ENCODE measurements at places on chromosomes 1 and 21. TPM values are rescaled to one million over a fixed set of nuclear protein-coding genes. Genes with fewer than 3 reads are reported as not detected.

DNA sequence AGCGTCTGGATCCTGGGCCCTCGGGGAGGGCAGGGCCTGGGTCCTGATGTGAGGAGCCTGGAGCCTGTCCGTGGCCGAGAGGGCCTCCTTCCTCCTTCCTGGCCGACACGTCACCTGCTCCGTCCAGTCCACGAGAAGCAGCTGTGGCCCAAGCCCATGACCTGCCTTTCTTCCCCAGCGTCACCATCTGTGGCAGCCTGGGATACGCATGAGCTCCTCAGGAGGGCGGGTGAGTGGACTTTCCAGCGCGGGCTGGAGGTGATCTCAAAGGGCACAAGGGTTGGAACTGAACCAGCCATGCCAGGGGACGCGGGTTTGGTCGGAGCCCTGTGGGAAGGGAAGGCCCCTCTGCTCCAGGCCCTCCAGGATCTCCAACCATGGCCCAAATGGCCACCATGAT lies 90.4 kb downstream of the DHRS3 start:
- no peaks in the 10 kb centered on the region for H3K36me3 ChIP-seq
- no peak overlapping the region for H3K4me3 ChIP-seq
- H3K4me1 ChIP-seq: peaks cover 34% of the 10 kb centered on the region
- DNase-seq: no peak
- H3K27me3 ChIP-seq: no peaks in the 10 kb centered on the region
- no peak overlapping the region for H3K27ac ChIP-seq

- no peaks in the 10 kb centered on the region for H3K36me3 ChIP-seq
- no peak for DNase-seq
- H3K4me3 ChIP-seq: peak overlapping the region; percentile 74
- peaks cover 38% of the 10 kb centered on the region for H3K27me3 ChIP-seq
Measured at GRCh38 chr1:78044796-78045562, 787 bp upstream of the GIPC2 start.

DNA sequence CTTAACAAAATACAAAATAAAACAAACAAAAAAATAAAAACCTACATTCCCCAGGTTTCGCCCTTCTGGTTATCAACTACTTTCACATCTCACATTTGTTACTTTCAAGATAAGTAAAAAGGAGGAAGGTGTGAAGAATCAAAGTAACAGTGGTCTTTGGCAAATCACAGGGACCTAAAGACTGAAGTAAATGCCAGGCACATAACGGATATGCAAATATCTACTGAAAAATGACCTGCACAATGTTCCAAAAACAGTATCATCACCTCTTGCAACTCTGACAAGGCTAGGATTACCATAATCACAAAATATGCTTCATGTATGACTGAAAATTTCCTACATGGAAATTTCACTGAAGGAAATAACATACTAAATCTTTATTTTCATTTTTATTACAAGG lies 29.3 kb downstream of the COP1 start:
- H3K36me3 ChIP-seq: peaks cover 47% of the 10 kb centered on the region
- peak overlapping the region; percentile 51 for H3K27ac ChIP-seq
- peaks cover 28% of the 10 kb centered on the region for H3K4me1 ChIP-seq
- H3K27me3 ChIP-seq: no peaks in the 10 kb centered on the region
- no peak for DNase-seq

- H3K36me3 ChIP-seq: no peaks in the 10 kb centered on the region
- no peaks in the 10 kb centered on the region for H3K4me1 ChIP-seq
- DNase-seq: no peak
Measured at GRCh38 chr1:60571811-60572210, 498.2 kb upstream of the C1orf87 start.

The CBR1 gene
- total RNA-seq: 62.2 TPM

All from activated T-helper 2 cell treated with anti-CD3 and anti-CD28 coated beads, Interferon-gamma antibody, Interleukin-2, Interleukin-4, amounts not matched to agents 10 μg/mL and 5 μg/mL and 100 μg/mL, durations not matched to agents 14 hours and 24 hours and 36 hours (primary cell).